ENCODE measurements at places on chromosomes 3 and 15. TPM values are rescaled to one million over a fixed set of nuclear protein-coding genes. Genes with fewer than 3 reads are reported as not detected.
A peak's percentile ranks its signal among the peaks of the same experiment; 100 is the strongest.

DNA sequence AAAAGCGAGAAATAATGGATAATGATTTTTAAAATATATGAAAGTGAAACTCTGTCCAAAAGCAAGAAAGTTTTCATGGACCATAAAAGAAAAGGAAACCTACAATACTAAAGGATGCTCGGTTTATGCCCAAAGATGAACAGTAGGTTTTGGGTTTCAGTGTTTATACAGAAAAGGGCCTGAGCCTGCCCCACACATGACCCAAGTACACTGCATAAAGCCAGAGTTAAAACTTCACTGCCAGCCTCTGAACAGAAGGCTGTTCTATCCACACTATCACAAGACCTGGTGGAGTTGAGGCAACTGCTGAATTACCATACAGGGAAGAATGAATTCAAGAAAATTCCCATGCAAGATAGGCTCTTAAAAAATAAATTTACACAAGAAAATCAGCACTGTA, 165.2 kb downstream of the MECOM start:
- DNase-seq: no peak

GRCh38 chr3:106004137-106004681, 135.4 kb upstream of the CBLB start:
- peak; percentile 34 for DNase-seq

DNA sequence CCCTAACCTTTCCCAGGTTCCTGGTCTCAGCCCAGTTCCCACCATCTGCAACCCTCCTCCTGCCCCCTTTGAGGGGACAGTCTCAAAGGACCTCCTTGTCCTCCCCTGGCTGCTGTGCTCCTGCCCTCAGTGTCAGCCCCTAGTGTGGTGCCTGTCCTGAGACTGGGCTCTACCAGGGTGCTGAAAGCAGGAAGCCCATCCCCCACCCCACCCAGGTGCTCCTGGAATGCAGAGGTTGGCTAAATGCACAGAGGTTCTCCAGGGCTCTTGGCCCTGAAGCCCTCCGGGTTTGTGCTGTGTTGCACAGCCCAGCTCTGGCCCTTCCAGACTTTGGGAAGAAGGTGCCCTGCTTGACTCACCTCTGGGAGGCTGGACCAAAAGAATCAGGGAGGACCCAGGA, 21.8 kb downstream of the C3orf18 start:
- DNase-seq: no peak

The ADAMTS17 gene
- polyA plus RNA-seq: 0.05 TPM

- no peak for DNase-seq
Observed at GRCh38 chr15:101120987-101121386, 130.9 kb downstream of the CHSY1 start.

The ABI3BP gene
- 5.3 TPM for polyA plus RNA-seq

GRCh38 chr3:177931346-177931745, 604.9 kb upstream of the KCNMB2 start:
- no peak for DNase-seq

DNA sequence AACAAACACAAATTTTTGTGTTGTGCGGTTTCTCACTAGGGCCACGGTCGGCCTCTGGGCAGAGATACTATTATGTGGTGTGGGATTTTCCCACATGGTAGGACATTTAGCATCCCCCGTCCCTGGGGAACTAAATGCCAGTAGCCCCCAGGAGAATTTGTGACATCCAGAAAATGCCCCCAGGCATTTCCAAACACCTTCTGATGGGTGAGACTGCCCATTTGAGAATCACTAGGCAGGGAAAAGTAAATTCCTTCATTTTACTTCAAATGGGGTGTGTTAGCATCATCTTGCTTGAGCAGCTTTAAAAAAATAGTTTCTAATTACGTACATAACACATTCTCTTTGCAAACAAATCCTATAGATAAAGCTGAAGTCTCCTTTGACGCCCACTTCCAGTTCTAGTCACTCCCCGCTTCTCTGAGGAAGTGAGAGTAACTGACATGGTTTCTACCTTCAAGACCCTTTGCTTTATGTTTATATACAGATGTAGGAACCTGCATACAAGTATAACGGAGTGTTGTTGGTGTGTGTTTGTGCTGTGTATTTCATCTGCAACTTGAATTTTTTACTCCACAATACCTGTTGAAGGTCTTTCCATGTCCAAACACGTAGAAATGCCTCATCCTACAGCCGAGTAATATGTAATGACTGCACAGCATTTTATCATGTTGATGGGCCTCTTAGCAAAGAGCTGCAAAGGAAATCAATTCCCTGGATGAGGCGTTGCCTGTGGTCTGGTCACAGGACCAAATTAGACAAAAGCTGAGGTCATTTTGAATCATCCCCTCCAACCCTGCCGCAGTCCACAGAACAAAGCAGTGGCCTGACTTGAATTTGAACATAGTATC, 31.4 kb upstream of the ZBTB38 start:
- DNase-seq: no peak

The PIERCE2 gene
- 3.0 TPM for polyA plus RNA-seq

The PRSS50 gene
- polyA plus RNA-seq: not detected

GRCh38 chr3:42685363-42685881, at the start of gene KLHL40:
Gene KLHL40, plus strand, starts transcription at chr3:42685537. Its CDS starts 82 bp downstream, at chr3:42685619.
- no peak for DNase-seq

GRCh38 chr3:132405609-132406299, 11.5 kb upstream of the DNAJC13 start:
- no peak for DNase-seq

The GDPGP1 gene
- polyA plus RNA-seq: 2.8 TPM

DNA sequence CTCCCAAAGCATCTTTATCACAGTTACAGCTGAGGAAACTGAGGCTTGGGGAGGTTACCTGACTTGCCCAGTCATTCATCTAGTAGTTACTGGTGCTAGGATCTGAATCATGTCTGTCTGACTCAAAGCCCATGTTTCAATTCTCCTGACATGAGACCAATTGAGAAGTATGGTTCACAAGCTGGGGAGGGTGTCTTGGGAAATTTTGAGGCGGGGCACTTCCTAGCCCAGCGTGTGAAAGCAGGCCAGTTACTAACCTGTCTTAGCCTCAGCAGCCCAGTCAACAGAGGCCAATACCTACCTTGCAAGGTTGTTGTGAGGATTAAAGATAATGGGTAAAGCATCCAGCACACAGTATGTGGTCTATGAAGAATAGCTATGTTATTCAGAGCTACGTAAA, 37.0 kb downstream of the CLDN18 start:
- DNase-seq: no peak

The AP3S2 gene
- 35.5 TPM for polyA plus RNA-seq

The ZNF621 gene
- polyA plus RNA-seq: 24.9 TPM

DNA sequence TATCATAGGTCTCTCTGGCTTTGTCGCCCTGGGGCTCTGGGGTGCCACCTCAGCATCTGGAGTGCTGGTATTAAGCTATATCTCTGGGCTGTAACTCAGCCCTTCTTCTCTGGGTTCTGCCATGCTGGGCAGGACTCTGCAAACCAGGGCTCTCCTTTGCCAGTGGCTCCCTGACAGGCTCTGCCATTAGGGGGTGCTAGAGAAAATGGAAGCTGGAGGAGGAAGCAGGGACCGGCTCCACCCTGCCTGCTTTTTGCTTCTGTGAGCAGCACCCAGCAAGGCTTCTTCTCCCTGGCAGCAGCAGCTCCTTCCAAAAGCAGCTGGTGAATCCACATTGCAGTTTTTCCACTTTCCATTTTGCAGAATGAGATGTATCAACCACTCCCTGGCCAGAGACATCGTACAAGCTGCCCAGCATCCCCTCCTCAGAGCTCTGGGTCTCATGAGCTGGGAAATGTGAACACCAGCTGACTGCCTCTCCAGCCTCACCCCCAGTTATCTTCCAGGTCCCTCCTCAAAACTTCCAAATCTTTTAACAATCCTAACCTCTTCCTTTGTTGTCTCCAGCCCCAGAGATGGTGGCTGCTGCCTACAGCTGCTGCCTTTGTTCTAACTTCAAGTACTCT, 165.0 kb downstream of the ABHD5 start:
- DNase-seq: peak; percentile 24

DNA sequence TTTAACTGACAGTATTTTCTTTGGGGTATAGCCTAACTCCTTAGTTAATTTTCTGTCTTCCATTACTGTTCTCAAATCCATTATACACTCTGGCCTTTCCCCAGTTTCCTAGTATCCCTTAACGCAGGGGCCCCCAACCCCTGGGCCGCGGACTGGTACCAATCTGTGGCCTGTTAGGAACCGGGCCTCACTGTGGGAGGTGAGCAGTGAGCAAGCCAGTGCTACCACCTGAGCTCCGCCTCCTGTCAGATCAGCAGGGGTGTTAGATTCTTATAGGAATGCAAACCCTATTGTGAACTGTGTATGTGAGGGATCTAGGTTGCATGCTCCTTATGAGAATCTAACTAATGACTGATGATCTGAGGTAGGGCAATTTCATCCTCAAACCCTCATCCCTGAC, 75.1 kb downstream of the DOCK3 start:
- DNase-seq: no peak

The CKMT1A gene
- not detected for polyA plus RNA-seq

The RPP25 gene
- 0.25 TPM for polyA plus RNA-seq

GRCh38 chr3:108296239-108296638, at the start of gene HHLA2:
Gene HHLA2, plus strand, starts transcription at chr3:108296548. Its CDS starts 55,266 bp downstream, at chr3:108351814.
- DNase-seq: no peak

GRCh38 chr15:54687628-54688027, 509.1 kb downstream of the RSL24D1 start:
- DNase-seq: no peak

DNA sequence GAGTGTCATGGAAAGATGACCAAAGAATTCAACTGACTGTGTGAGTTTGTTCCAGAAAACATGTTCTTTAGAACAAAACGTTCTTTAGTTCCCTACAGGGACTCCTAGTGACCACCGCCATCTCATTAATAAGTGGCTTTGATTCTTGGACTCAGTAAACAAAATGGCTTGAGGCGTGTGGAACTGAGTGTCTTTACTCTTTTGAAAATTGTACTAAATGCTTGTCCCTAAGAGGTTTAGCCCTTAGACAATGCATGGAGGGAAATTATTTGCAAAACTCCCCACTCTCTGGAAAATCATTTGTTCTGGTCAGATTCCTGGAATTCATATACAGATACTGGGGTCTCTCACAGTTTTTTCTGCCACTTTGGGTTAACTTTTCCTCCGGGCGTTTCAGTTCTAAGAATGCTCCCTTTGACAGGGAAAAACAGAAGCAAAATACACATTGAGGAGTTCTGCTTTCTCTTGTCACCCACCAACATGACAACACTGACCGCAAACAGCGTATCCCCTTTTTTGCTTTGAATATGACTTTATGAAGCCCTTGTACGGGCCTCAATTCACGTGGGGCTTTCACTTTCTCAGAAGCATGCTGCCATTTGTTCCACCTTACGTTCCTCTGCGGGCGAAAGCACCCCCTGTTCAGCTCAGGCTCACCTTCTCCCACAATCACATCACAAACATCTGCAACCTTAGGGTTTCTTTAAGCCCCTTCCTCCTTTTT, 15.3 kb upstream of the NRROS start:
- no peak for DNase-seq

The DPPA4 gene
- not detected for polyA plus RNA-seq

DNA sequence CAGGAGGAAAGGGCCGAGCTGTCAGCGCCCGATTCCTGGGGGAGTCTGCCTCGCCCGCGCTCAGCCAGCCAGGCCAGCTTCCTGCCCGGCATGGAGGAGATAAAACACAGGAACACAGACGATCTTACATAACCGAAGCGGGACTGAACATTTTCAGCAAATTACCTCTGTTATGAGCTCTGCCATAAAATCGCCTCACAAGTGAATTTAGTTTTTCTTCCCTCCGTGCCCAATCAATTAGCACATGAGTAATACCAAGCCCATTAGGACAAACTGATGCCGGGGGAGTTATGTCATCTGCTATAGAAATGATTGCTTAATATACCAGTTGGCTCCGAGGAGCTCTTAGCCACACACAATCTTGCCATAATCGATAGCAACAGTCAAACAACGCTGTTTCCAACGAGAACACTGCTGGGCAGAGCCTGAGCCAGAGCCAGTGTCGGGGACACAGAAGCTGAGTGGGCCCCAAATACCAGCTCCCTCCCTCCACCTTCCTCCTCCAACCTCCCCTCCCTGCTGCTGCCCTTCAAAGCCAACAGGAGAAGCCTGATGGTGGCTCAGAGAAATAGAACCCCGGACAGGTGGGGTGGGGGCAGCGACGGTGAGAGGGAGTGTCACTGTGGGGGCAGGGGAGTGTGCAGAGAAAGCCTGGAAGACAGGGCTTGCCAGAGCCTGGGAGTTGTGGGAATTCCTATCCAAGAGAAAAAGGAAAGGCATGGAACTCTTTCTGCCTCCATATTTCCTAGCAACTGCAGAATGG, 279.4 kb upstream of the TLE3 start:
- no peak for DNase-seq

GRCh38 chr15:77028451-77029165, 33.7 kb downstream of the PSTPIP1 start:
- DNase-seq: no peak

The GPR156 gene
- polyA plus RNA-seq: 0.22 TPM

The SSUH2 gene
- polyA plus RNA-seq: 0.12 TPM

The ARPP19 gene
- polyA plus RNA-seq: 62.8 TPM

DNA sequence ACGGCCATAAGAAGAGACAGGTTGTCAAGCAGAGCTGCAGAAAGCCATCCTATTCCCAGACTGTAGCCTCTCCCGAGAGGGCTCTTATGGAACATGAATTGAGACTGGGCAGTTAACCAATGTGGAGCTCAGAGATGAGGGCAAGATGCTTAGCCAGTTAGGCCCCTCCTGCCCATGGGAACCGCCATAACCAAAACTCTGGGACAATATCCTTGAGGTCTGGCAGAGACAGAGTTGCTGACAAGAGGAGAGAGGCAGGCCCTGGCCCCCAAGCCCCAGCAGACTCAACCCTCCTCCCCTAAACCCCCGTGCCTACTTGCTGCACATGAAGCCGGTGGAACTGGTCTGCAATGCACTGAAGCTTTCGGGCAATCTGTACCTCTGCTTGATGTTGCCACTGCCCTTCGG, 4.8 kb downstream of the BMF start:
- DNase-seq: no peak

The TNNC1 gene
- polyA plus RNA-seq: 1.9 TPM

DNA sequence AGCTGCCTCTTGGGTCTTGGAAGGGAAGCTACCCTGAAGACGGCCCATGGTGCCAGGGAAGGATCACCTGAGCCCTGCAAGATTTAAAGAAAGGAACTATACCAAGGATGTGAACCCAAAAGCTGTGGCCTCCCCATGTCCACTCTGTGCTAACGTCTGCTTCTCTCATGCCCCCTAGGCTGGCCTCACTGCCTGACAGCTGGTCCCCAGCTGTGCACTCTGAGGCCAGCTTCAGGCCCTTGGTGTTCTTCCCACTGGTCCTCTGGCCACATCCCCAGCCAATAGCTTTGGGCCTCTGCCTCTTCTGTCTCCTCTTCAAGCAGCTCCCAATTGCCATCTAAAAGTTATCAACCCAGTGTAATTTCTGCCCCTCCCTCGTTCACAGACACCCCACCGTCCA, 5.2 kb upstream of the LRRK1 start:
- no peak for DNase-seq

The AADACL2 gene
- not detected for polyA plus RNA-seq

DNA sequence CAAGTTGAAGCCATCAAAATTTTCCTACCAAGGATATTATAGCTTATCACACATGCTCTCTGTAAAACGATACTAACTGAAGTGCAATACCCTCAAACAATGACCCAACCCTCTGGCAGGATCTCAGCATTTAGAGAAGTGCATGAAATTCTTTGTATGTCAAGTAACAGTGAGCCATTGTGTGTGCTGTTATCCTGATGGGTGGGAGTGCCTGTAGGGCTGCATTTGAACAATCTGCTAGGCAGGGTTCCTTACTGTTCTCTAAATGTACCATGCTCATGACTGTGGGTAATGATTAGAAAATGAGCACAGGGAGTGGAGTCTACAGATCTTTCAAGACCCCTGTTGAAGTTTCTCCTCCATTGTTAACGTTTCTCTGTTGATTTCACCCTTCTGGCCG, 398.1 kb downstream of the NSUN3 start:
- DNase-seq: no peak

The SLC2A2 gene
- not detected for polyA plus RNA-seq

The DPH3 gene
- polyA plus RNA-seq: 31.4 TPM

Data from AG04450 (cell line).